GM03348 (cell line): ENCODE measurements at places on chromosomes 3 and 15.

DNA sequence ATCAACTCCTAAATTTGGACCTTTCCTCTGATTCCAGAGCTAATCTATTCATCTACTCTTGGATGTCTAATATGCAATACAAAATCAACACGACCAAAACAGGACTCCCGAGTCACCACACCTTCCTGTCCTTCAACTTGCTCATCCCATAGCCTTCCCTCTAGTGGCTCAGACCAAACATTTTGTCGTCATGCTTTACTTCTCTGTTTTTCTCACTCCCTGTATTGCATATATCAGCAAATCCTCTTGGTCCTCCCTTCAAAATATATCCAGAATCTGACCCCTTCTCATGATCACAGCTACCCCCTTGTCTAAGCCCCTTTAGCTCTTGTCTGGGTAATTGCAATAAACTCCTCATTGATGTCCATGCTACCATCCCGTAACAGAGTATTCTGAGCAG lies 30.5 kb upstream of the DCP1A start:
- DNase-seq = no peak

GRCh38 chr3:45640724-45641361 lies 46.3 kb downstream of the LIMD1 start:
- DNase-seq = no peak

- no peak for DNase-seq
These were observed 318.1 kb downstream of the FOXP1 start for GRCh38 chr3:71265365-71265915.

DNA sequence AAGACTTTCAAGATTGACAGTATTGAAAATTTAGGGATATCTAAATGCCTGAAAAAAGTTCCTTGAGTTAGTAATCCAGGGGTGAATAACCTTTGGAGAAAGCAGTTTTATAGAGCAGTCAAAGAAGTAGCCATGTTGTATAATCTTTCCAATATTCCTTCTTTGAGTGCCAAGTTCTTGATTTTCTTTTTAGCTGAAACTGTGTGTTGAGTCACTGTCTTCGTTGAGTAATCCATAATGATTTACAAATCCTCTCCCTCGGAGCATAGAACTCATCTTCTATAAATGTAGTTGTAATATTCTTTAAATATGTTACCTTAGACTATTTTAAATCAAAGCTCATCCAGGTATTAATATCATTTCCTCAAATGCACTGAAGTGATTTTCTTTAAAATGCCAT lies 135.2 kb downstream of the BBX start:
- peak; percentile 27 for DNase-seq

GRCh38 chr3:120080836-120081235 lies 13.4 kb downstream of the GSK3B start:
- DNase-seq = no peak

DNA sequence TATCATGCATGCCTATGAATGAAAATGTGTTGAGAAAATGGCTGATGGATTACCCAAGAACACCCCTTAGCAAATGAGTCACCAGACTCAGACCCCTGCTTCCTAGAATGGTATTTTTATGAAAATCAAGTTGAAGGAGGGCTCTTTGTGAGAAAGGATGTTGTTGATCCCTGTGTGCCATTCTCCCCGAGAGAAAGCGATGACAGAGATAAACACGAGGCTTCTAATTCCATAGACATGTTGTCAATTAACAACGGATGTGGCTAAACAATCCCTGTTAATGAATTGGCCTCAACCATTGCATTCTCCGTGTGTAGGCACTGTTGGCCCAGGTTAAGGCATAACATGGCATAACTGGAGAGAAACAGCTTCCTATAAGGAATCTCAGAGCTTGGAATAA lies 5.8 kb upstream of the OXTR start:
- no peak for DNase-seq

DNA sequence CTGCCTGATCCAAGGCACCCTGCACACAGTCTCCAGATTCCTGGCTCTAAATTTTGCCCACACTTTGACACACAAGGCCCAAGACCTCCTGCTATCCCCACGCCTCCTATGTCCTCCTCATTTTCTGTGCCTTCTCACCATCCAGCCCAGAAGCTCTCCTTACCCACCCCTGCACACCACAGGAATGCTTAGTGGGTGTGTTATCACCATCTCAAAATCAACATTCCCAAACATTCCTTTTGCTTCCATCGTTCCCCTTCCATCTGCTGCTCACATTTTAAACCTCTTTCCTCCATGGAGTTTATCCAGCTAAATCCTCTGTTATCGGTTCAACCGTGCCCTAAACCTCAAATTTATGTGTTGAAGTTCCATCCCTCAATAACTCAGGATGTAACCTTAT lies 43.9 kb downstream of the DGKG start:
- peak; percentile 43 for DNase-seq

- DNase-seq = no peak
These were observed 16.8 kb downstream of the FGF7 start for GRCh38 chr15:49439678-49440395.

- DNase-seq = no peak
These were observed 5.5 kb upstream of the NTRK3 start for GRCh38 chr15:88262064-88262463.

DNA sequence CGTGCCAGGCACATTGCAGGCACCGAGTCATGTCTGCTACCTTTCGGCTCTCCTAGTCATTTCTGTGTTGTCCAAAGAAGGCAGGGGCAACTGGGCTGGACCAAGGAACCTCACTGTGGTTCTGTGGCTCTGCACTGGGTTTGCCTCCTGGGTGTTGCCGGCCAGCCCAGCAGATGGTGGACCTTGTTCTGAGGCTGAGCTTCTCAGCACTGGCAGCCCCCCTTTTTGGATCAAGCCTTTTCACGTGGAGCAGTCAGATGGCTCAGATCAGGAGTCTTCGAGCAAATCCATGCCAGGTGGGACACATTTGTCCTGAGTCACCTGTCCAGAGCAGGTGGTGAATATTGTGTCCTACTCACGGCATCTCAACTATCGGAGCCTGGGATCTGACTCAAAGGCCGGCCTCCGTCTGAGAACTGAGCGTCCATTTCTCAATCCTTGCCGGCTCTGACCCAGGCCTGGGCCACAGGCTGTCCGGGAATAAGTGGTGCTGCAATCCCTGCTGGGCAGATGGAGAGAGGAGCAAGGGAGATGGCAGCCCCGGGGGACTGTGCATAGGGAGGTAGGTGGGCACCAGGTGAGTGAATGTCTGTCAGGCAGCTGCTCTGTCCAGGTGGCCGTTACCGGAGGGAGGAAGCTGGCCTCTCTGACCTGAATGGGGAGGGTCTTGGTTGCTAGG lies at the start of gene IL16:
IL16 (plus strand) TSS at position 304 of the 679 bp plus-strand sequence. CDS start 28,521 bp downstream, outside the sequence.
- no peak for DNase-seq

GRCh38 chr15:62546628-62547027 lies 381.5 kb upstream of the C2CD4B start:
- no peak for DNase-seq

DNA sequence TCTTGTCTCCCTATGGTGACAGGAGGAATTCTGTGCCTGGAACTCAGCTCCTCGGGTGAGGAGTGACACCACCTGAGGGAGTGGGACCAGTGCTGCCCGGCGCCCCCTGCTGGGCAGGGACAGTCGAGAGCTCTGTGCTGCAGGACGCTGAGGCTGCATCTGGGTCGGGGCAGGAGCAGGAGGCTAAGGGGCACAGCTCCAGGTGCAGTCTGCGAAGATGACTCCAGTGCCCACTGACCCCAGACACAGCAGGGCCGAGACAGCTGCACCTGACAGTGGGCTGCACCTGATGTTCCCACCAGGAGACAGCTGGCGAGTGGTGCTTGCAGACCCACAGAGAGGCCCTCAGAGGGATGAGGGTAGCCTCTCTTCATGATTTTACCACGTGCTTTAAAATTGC lies 152.9 kb downstream of the ATP10A start:
- peak; percentile 66 for DNase-seq
